ENCODE measurements at places on chromosomes 6 and 20. TPM values are rescaled to one million over a fixed set of nuclear protein-coding genes. Genes with fewer than 3 reads are reported as not detected.

DNA sequence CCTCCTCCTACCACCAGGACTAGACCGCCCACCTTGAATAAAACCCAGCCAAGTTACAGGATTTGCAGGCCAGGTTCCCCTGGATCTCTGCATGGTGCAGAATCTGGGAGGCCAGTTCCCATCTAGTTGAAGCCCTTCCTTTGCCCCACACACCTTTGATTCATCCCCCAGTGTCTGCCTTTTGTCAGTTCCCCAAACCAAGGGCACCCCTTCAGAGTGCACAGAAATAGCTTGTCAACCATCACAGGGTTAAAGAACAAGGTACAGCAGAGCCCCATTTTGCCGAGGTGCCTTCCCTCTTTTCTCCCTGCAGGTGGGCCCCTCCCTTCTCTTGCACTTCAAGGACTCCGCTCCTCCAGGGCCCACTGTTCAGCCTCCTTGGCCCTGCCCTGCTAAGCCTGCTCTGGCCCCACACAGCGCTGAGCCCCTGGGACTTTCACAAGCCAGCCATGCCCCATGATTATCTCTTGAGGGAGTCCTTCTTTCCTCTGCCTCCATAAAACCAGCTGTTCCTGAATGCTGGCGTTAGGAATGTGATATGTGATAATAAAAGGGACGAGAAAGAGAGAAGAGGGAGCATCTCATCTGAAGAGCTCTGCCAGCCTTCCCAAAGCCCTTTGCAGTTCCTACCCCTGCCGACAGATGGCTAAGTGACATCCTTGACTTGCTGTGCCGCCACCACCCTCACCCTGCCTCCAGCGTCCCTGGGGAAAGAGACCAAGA, 280.3 kb downstream of the CDC5L start:
- no peak overlapping the region for H3K27ac ChIP-seq
- H3K4me1 ChIP-seq: peaks cover 30% of the 10 kb centered on the region
- no peaks in the 10 kb centered on the region for H3K36me3 ChIP-seq
- no peaks in the 10 kb centered on the region for H3K27me3 ChIP-seq
- H3K4me3 ChIP-seq: peak overlapping the region; percentile 5

- H3K4me3 ChIP-seq: peak within 1 kb of the TSS; percentile 63
- H3K27ac ChIP-seq: no peak within 1 kb of the TSS
These were observed at the start of gene ZNF311 for GRCh38 chr6:29005183-29005885. TSS of gene ZNF311 (minus strand) at chr6:29005315. CDS start at chr6:29003954, 1,361 bp downstream.

DNA sequence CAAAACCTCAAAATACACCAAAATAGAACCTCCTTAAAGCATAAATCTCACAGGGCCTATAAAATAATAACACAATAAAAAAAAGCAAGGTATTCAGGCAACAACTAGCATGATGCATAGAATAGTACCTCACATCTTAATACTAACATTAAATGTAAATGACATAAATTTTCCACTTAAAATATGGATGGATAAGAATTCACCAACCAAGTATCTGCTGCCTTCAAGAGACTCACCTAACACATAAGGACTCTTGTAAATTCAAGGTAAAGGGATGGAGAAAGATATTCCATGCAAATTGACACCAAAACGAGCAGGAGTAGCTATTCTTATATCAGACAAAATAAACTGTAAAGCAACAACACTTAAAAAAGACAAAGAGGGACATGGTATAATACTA, 52.2 kb downstream of the PERP start:
- no peaks in the 10 kb centered on the region for H3K27me3 ChIP-seq
- no peak overlapping the region for H3K27ac ChIP-seq
- no peak overlapping the region for H3K4me3 ChIP-seq
- DNase-seq: no peak

Gene STX7
- total RNA-seq: 30.0 TPM

DNA sequence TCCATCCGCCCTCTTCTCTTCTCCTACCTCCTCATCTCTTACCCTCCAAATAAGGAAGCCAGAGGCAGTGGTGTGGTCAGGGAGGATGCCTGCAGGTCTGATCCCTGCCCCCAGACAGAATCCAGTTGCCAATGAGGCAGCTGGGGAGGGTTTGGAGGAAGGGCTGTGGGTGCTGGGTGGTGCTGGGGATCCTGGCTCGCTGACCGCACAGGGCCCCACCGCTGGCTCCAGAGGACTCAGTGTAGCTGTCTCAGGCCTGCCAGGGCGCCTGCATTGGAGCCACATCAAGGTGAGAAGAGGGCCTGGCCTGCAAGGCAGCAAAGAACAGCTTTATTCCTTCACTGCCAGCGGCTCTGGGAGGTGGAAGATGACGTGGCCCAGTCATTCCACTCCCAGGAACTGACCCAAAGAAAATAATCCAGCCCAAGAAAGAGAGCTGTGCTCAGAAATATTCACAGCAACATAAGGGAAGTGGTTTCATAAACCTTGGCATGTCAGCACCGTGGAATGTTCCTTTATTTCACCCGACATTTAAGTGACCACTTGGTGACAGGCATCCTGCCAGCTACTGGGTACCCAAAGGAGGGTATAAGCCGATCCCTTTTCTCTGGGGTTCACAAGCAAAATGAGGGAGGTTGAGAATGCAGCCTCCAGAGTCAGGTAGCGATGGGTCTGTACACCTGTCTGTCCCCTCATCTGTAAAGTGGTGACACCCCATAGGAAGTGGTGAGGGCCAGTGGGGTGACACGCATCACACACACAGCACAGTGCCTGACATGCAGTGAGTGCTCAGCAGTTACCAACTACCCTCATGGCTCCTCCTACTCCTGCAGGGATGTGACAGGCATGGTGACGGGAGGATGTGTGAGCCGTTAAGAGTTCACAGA, 125.1 kb downstream of the SNX5 start:
- H3K4me3 ChIP-seq: no peak overlapping the region
- no peak overlapping the region for H3K27ac ChIP-seq
- no peaks in the 10 kb centered on the region for H3K27me3 ChIP-seq
- DNase-seq: no peak
- peaks cover 2% of the 10 kb centered on the region for H3K4me1 ChIP-seq

DNA sequence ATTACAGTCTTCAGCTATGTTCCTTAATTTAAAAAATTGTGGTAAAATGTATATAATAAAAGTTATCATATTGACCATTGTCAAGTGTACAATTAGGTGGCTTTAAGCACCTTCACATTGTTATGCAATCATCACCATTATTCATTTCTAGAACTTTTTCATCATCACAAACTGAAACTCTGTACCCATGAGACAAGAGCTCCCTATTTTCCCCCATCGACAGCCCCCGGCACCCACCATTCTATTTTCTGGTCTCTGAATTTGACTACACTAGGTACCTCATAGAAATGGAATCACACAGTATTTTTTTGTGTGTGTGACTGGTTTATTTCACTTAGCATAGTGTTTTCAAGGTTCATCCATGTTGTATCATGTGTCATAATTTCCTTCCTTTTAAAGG, 39.7 kb upstream of the FYN start:
- H3K27ac ChIP-seq: no peak overlapping the region
- no peak for DNase-seq
- no peak overlapping the region for H3K4me3 ChIP-seq
- peaks cover 2% of the 10 kb centered on the region for H3K4me1 ChIP-seq

DNA sequence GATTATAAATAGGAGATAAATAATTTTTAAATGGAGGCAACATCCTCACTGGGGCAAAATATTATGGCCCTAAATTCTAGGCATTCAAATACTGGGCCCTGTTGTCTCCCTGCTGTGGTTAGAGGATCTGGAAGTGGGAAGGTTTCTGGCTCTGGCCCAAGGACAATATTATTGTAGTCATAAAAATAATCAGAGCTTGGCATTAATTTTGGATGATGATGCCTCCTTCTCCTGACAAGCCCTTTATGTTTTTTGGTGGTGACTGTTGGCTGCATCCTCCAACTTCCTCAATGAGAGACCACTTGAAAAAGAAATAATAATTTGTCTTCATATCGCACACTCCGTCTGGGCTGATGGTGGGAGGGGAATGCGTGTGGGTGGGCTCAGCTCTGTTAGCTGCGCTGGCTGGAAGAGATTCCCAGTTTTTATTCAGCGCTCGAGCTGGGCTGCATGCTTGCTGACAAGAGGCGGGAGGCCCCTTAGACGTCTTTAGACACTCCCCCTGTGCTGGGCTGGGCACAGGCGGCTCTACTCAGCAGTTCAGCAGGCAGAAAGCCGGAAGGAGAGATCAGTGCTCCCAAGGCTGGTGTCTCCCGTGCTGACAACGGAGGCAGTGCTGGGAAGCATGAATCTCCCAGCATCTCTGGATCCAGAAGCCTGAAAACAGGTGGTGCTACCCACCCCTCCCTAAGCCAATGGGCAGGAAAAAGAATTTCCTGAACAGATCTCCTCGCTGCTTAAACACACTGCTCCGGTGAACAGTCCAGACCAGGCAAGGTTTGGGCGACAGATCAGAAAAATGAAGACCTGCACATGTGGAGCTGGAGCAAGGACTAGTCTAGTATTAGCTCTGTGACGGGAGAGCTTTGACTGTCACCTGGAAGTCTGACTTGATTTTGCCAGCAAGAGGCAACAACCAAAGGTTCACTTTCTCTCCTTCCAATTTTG, 97.7 kb downstream of the SYCP2 start:
- DNase-seq: peak; percentile 65
- H3K36me3 ChIP-seq: no peaks in the 10 kb centered on the region

- no peak for DNase-seq
- H3K27me3 ChIP-seq: no peaks in the 10 kb centered on the region
- no peak overlapping the region for H3K4me3 ChIP-seq
- no peaks in the 10 kb centered on the region for H3K36me3 ChIP-seq
These were observed 101.5 kb upstream of the MARCKS start for GRCh38 chr6:113755449-113756289.

DNA sequence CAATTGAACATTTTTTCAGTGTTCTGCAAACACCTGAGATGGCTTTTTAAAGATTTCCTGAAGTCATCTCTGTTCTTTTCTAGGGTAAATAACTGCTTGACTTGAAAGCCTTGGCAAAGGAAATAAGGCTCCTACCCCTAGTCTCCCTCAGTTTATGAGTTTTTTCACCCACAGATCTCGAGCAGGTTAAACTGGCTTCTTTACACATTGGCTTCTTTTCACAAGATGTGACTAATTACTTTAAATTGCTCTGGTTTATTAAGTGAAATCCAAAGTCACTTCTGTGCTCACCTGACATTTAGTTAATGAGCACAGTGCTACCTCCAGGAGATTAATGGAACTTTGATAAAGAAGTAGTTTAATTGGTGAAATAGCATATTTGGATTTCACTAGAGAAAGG, 33.2 kb downstream of the SOX4 start:
- DNase-seq: no peak
- no peak overlapping the region for H3K4me3 ChIP-seq
- no peaks in the 10 kb centered on the region for H3K27me3 ChIP-seq
- H3K27ac ChIP-seq: no peak overlapping the region

DNA sequence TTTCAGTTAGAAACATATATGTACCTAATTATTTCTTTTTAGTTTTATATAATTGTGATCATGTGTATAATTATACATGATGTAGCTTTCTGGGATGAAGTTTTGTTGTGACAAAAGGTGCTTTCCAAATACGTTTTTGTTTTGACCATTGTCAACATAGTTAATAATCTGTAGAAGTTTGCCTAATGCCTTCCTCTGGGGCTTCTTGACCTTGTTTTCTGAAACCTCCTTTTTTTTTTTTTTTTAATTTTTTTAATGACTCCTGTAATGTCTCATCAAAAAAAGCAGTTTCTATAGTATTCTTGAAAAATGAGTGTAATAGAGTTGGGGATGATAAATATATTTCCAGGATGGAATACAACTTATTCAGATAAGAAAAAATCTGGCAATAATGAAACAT, 434.7 kb upstream of the SOX4 start:
- H3K4me1 ChIP-seq: 0 out of 2 replicates have a peak, but pooled peaks cover 3% of the 10 kb centered on the region
- H3K27me3 ChIP-seq: no peaks in the 10 kb centered on the region
- no peaks in the 10 kb centered on the region for H3K36me3 ChIP-seq
- no peak for DNase-seq
